ENCODE measurements at places on chromosomes 7 and 10. TPM values are rescaled to one million over a fixed set of nuclear protein-coding genes. Genes with fewer than 3 reads are reported as not detected.

The CH25H gene
- 8.4 TPM for total RNA-seq

The CDHR1 gene
- 0.16 TPM for total RNA-seq

The WNT2 gene
- total RNA-seq, result 0.63 TPM

The NPFFR1 gene
- not detected for total RNA-seq

The FAM241B gene
- 1.8 TPM for total RNA-seq

The TBX20 gene
- total RNA-seq, result not detected

The METTL27 gene
- total RNA-seq, result not detected

The H2AZ2 gene
- total RNA-seq, result 97.1 TPM

The NKX2-3 gene
- 1.1 TPM for total RNA-seq

The SLC16A9 gene
- 0.60 TPM for total RNA-seq

The NEBL gene
- total RNA-seq, result 8.0 TPM

- DNase-seq, result no peak
Observed at GRCh38 chr10:118977022-118977599, 52.4 kb upstream of the NANOS1 start.

GRCh38 chr10:44395396-44395795 lies 10.5 kb upstream of the CXCL12 start:
- DNase-seq, result no peak

DNA sequence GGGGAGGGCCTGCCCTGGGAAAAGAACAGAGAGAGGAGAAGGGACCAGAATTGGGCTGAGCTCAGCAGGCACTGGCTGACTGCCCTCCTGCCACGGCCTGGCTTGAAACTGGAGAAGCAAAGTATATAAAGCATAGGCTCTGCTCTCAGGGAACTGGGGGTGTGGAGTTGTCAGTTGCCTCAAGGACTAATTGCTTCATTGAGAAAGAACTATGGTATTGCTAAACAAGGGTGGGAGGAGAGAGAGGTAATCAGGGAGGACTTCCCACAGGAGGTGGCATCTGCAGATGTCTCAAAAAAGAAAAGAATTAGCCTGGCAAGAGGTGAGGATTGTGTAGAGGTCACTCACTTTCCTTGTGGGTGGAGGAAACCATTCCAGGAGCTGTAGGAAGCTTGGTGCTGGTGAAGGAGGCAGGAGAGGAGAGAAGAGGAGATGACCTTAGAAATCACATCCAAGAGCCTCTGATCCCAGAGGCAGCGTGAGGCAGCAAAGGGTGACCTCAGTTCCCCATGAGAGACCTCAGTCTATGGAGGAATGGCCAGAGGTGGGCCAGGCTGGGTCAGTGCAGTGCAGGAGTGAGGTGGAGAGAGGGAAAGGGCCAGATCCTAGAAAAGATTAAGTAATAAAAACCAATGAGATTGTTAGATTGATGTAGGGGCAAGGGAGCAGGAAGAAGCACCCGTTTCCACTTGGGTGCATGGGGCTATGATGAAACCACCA lies 2.4 kb downstream of the PILRB start:
- no peak for DNase-seq

DNA sequence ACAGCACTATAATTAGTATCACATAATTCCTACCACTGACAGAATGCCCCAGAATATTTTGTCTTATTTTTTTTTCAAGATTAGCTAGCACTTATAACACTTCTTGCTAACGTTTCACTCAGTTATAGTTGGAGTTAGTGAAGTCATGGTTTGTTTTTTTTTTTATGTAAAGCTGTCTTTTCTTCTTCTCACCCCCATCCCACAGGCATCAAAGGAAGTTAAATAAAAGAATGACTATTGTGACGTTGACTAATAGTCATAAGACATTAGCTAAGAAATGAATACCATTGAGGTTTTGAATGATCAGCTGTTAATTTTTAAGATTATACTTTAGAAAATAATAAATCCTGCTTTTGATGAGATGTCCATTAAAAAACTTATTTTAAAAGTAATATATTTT lies 498.3 kb downstream of the GFRA1 start:
- DNase-seq, result no peak

DNA sequence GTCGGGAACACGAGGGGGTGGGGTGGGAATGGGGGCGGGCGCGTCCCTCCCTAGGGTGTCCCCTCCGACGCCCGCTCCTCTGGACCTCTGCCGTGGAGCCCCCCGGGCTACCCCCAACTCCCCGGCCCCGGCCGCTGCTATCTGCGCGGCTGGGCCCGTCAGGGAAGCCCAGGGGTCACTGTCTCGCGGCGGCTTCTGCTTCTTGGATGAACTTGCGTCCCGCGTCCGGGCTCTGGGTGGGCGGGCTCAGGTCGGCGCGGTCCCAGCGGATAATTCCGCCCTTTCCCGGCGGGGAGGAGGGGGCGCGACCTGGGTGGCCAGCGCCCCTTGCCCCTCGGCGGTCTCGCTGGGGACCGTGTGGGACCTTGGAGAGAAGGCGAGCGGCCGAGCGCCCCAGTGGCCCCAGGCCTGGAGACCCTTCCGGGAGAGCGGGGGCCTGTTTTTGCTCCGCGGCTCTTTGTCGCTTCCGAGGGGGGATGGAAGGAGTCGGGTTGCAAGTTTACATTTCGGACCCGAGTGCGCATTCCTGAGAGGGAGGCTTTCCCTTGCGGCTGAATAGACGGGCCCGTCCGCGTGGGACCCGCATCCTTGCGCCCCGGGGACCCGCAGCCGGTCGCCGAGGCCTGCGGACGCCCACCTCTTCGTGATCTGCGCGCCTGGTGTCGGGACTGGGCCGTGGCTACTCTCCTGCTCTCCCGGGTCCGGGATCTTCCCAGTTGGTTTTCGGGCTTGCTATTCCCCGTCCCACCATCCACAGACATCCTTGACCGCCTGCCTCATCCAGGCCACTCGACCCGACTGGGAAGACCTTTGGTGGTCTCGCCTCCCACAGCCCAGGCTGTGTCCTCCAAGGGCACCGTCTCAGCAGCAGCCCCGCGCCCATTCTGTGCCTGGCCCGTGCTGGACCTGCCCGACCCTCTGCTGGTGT lies 812 bp downstream of the DOCK1 start:
- DNase-seq, result no peak

GRCh38 chr10:44300666-44301649 lies 83.9 kb downstream of the CXCL12 start:
- no peak for DNase-seq

- DNase-seq, result no peak
Observed at GRCh38 chr7:83827036-83827435, 178.1 kb upstream of the SEMA3E start.

DNA sequence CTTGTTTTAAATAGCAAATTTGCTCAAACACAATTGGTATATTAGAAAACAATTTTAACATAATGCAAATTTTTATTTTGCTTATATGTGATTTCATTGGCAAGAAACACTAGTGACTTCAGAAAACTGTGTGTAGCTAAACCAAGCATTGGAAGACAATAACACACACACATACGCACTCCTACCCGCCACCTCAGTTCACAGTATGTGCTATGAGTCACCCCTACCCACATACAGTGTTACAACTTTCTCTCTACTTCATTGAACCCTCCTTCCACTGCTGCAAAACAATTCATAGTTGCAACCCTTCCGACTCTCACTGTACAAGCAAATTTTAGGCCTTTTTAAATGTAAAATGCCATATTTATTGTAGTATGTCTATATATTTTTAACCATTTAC lies 119.9 kb upstream of the THSD7A start:
- no peak for DNase-seq

GRCh38 chr10:31011017-31011664 lies 20.5 kb downstream of the ZNF438 start:
- DNase-seq, result no peak

DNA sequence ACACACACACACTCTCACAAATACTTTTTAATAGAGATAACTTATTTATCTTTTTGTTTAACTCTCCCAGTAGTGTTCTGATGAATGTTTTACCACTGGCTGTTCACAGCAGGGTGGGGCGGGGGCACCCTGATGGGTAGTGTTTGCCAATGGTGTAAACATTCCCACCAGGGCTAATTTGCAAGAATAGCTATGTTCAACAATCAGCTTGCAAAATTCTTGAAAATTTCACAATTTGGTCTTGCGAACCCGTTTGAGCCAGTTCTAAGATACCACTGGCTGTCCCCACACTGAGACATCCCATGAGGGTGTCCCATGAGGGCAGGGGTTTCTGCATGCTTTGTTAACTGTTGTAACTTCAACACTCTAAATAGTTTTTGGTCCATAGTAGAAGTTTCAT lies 348.5 kb downstream of the CXCL12 start:
- DNase-seq, result no peak

- no peak for DNase-seq
Observed at GRCh38 chr7:107687656-107688055, 27.0 kb downstream of the SLC26A4 start.

GRCh38 chr10:52248697-52249306 lies 65.3 kb upstream of the DKK1 start:
- DNase-seq, result no peak

DNA sequence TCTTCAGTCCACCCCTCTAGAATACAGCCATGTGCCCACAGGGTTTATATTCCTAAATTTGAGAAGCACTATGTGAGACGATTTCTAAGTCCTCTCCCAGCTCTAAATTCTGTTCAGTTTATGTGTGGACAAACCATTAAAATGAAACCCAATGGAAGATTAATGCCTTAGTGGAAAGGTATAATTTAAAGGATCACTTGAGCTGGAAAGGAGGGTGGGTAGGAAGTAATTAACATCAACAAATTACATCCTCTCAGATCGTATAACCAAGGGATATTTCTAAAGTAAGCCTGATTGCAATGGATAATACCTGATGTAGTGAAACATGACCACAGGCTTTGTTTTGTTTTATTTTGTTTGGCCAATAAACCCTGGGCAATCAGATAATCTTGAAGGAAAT lies 511.0 kb upstream of the COBL start:
- DNase-seq, result no peak

DNA sequence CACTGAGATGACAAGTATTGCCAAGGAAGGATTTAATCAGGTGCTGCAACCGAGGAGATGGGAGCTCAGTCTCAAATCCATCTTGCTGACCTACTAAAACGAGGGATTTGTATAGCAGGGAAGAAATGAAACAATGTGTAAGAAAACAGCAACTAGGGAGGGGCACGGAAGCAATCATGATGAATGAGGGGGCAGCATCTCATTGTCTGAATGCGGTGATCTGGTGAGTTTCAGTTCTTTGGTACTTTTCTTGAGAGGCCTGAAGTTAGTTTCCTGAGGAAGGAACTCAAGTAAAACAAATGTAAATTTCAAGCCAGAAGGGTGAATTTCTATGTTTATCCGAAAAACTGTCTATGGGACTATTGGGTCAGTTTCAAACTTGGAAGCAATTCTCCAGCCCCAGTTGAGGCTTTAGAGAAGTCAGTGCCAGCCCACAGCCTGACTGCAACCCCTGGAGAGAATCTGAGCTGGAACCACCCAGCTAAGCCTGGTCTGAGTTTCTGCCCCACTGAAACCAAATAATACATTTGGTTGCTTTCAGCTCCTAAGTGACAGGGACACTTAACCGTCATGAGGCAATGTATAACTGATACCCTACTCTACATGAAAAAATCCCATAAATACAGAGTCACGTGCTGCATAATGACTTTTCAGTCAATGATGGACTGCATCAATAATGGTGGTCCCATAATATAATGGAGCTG lies 45.8 kb upstream of the TNS3 start:
- DNase-seq, result no peak

GRCh38 chr10:87761892-87762291 lies 56.1 kb downstream of the ATAD1 start:
- no peak for DNase-seq

DNA sequence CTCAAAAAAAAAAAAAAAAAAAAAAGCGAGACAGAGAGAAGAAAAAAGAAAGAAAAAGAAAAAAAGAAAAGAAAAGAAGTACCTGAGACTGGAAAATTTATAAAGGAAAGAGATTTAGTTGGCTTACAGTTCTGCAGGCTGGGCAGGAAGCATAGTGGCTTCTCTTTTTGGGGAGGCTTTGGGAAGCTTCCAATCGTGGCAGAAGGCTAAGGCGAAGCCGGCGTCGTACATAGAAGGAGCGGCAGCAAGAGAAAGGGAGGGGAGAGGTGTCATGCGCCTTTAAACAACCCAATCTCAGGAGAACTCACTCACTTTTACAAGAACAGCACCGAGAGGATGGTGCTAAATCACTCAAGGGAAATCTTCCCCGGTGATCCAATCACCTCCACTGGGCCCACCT lies 272.1 kb upstream of the FOXK1 start:
- DNase-seq, result no peak

DNA sequence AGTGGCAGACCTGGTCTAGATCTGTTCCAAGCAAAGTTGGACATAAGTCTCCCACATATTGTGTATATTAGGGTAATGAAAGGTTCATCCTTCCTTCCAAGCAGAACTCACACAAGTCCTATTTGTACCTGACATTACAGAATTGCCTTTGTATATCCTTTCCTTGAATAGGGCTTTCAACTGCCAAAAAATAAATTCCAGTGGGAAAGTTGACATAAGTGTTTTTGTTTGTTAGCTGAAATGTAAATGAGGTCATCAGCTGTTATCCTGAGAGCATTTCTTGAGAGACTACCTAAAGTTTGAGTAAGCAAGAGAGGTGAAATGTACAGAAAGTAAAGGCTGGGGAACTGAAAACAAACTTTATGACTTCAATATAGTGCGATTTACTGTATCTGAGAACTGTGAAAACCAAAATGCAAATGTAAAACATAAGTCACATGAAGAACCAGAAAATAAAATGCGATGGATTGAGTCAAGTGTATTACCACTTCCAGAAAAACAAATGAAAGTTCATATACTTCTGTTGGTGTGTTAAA lies 527.3 kb upstream of the SEMA3D start:
- no peak for DNase-seq

- no peak for DNase-seq
Observed at GRCh38 chr10:110576220-110576619, 8.7 kb downstream of the SMC3 start.

DNA sequence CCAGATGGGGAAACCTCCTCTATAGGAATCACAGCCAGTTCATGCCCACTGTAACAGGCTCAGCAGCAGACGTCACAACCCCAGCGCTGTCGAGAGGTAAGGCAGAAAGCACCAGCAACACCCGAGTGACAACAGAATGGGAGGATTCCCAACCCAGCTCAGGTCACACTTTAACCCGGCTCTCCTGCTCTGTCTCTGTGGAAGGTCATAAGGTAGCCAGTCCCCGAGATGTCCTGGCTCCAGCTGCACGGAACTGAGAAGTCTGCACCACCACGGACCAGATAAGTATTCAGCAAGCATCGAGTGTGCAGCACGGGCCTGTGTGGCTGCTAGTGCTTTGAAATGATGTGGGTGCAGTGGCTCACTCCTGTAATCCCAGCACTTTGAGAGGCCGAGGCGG lies 236.7 kb upstream of the TCERG1L start:
- no peak for DNase-seq

GRCh38 chr7:47291461-47292081 lies 290.3 kb downstream of the TNS3 start:
- DNase-seq, result no peak

- DNase-seq, result no peak
Observed at GRCh38 chr7:140137078-140137477, 39.7 kb downstream of the KDM7A start.

- no peak for DNase-seq
Observed at GRCh38 chr10:68576118-68576517, 16.0 kb downstream of the TET1 start.

All from omental fat pad (tissue), 4 donors.